ENCODE measurements at places on chromosomes 4 and X.
A peak's percentile ranks its signal among the peaks of the same experiment; 100 is the strongest.

DNA sequence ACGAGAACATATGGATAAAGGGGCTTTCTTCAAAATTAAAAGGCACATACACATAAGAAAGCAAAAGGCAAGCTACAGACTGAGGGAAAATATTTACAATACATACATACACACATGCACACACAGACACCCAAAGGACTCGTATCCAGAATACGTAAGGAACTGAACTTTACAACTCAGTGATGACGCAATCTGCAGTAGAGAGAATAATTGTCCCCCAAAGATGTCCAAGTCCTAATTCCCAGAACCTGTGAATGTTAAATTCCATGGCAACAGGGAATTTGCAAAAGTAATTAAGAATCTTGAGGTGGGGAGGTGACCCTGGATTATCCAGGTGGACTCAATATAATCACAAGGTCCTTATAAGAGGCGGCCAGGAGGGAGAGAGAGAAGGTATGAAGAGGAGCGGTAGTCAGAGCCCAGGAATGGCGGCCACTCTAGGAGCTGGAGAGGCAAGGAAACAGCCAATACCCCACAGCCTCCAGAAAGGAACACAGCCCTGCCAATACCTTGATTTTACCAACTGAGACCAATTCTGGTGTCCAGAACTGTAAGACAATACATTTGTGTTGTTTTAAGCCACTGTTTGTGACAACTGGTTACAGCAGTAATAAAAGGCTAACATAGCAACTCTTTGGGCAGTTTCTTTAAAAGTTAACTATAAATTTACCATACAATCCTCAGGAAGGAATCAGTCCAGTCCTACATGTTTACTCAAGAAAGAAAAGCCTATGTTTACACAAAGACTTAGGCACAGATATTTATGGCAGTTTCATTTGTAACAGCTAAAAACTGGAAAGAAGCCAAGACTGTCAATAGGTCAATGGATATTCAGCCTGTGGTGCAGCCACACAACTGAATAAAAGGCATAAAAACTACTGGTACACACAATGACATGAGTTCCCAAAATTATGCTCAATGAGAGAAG is 27.3 kb upstream of the STS start:
- no peak for DNase-seq

DNA sequence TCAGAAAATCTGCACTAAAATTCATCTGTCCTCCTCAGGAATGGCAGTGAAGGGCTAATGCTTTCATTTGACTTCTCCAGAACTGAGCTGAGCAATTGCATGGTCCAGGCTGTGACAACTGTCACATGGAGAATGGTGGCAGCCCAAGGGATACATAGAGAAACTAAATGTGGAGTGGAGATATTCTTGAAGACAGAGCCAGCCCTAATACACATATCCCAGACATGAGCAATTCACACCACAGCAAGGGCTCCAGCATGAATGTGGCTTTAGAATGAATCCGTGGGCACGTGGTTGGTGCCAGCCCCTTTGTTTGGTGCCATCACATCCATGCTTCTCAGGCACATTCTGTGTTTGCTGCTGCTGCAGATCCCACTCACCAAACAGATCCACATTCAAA is 121.6 kb upstream of the MXRA5 start:
- no peak for DNase-seq

GRCh38 chrX:44068043-44068442 is 94.9 kb upstream of the NDP start:
- DNase-seq, result no peak

DNA sequence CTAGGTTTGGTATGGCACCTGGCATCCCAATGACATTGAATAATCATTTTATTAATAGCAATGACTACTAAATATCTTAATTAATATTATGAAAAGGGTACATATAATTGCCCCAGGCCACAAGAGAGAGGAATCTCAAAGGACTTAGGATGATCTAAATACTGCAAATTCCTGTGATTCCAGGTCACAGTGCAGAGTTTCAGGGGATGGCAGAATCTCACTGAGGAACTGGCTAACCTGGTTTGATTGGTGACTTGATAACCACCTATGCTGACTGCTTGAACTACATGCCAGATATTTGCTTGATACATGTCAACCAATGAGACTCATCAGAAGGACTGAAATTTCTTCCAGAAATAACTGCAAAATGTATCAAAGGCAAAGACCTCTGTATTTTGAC is 37.2 kb downstream of the BTC start:
- DNase-seq, result no peak

DNA sequence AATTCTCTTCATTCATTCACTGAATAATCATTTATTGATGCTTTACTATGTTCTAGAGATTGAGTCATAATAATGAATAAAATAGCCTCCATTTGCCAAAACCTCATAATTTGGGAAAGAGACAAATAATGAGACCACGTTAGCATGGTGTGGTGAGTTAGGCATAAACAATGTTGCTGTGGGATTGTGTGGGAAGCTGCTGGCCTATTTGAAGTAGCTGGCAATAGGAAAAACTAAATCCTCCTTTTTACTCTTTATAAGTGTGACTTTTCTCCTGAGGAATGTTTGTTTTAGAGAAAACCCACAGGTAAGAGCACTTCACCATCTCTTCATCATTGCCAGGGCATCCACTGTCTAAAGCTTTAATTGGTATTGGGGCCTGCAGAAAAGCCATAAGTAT is 95.3 kb downstream of the AREG start:
- DNase-seq, result no peak

DNA sequence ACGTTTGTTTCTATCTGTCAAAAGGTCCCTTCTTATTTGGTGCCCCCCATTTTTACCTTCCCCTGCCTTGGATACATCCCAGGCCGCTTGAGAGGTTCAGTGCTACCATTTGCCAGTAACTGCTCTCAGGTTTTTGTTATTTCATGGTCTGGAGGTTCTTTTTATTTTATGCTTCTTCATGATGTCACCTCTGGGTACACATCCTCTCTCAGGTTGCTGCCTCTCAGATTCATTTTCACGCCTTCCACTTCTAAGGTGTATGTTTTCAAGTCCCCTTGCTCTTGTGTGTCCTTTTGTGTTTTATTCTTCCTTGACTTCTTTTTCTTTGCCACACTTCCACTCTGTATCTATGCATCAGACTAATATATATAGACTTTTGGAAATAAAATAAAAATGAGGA is 640.1 kb upstream of the AADAT start:
- DNase-seq, result no peak

GRCh38 chr4:147355847-147356246 is 125.0 kb upstream of the EDNRA start:
- no peak for DNase-seq

DNA sequence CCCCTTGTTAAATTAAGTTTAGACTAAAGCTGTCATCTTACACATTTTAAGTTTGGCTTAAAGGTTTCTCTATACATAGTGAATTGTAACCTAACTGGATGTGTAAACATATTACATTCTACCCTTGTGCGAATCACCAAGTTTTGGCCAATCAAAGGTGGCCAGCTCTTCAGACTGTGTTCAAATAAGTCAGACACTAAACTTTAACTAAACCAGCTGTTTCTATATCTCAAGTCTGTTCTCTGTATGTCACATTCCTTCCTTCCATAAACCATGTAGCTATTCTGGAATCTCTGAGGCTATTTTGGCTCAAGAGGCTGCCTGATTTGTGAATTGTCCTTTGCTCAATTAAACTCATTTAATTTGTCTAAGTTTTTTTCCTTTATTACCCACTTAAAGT is 6.7 kb downstream of the SULT1B1 start:
- no peak for DNase-seq

DNA sequence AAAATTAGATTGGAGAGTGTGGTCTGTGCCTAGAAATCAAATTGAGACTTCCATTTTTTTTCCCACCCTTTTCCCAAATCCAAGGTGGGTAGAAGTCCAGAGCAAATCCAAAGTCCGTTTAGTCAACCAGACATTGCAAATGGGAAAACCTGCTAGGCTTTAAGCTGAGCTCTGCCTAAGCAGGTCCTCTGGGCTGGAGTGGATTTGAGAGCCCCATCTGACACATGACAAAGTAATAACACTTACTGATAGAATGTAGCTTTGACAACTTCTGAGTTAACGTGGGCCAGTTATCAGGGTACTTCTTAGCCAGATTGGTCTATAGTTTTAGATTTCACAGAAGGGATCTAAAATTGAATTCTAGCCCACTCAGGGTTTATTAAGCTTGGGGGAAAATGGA is 242.3 kb downstream of the GALNTL6 start:
- DNase-seq, result no peak

DNA sequence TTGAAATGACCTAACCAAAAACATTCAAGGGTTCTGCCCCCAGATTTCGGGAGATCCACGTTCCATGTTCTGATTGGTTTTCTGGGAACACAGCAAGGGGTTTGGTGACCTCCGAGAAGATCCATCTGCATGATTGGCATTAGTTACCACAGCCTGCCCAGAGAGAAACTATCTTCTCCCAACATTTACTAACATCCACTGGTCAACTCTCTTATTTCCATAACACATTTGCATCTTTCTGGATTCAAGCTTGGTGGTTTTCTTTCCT is 15.6 kb downstream of the SHOX start:
- peak; percentile 34 for DNase-seq

GRCh38 chr4:82951196-82951595 is 50.7 kb downstream of the THAP9 start:
- no peak for DNase-seq

DNA sequence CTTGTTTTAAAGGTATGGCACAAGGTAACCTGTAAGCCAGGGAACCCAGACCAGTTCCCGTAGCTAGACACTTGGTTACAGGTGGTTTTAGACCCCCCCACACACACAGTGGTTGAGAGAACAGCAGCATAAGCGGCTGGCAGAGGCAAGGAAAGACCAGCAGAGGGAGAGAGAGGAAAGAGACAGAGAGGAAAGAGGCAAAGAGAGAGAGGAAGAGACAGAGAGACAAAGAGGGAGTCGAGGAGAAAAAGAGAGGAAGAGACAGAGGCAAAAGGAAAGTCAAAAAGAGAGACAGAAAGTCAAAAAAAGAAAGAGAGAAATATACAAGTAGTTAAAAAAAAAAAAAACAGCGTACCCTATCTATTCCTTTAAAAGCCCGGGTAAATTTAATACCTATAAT is 19.5 kb upstream of the PCSK1N start:
- no peak for DNase-seq

DNA sequence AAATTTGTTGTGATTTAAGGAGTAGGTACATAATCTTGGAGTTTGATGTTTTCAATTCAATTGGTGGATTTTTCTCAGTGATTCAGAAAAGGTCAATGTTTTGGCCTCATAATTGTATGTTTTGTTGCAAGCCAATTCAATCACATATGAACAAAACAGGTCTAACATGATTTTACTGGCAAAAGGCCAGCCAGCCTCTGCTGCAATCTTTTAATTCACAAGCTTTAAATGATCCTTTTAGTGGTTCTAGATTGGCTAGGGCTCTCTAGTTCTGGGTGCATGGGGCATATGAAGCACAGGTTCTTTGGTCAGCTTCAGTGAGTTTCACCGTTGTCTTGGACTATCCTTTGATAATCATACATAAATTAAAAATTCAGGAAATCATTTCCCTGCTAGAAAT is 19.2 kb upstream of the SLC6A14 start:
- no peak for DNase-seq

DNA sequence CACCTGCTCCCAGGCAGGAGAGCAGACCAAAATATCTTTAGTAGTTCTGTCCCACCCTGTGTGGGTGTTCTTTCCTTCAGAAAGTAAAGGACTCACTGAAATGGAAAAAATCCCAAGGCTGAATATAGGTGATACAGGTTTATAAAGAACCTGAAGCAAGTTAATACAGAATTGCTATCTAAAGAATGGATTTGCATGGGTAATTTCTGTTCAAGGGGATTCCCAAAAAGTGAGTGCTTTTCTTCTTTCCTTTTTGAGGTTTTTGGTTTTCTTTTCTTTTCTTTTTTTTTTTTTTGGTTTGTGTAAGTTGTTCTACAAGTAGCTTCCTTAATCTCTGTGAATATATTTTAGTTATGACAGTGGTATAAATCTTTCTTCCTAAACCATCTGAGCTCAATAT is 560.7 kb upstream of the BOD1L1 start:
- DNase-seq, result no peak

DNA sequence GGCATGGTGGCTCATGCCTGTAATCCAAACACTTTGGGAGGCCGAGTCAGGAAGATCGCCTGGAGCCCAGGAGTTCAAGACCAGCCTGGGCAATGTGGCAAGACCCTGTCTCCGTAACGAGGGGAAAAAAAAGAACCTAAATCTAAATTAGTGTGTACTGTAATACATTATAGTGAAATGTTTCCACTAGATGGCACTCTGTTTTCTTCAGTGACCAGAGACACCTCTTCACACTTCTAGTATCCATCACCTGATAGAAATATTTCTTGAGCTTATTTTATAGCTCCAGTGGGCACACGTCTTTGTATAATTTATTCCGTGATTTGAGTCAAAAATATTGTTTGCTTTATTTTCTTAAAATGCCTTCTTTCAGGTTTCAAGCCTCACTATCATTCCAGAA is 600.9 kb upstream of the DIPK2B start:
- DNase-seq, result no peak

GRCh38 chrX:66914080-66914479 is 275.2 kb upstream of the EDA2R start:
- no peak for DNase-seq

- DNase-seq, result no peak
Observed at GRCh38 chr4:3302173-3302785, 9.5 kb downstream of the RGS12 start.
